ENCODE measurements at places on chromosomes 6 and 20. TPM values are rescaled to one million over a fixed set of nuclear protein-coding genes. Genes with fewer than 3 reads are reported as not detected.

FRS3 gene
- 0.95 TPM for total RNA-seq

MPIG6B gene
- not detected for total RNA-seq

MAP7 gene
- total RNA-seq: 0.60 TPM

TCP11 gene
- total RNA-seq: not detected

ANKRD66 gene
- not detected for total RNA-seq

IL17A gene
- total RNA-seq: not detected

Data from dermis lymphatic vessel endothelial cell (primary cell).